ENCODE measurements at places on chromosomes 2 and 18. TPM values are rescaled to one million over a fixed set of nuclear protein-coding genes. Genes with fewer than 3 reads are reported as not detected.

DNA sequence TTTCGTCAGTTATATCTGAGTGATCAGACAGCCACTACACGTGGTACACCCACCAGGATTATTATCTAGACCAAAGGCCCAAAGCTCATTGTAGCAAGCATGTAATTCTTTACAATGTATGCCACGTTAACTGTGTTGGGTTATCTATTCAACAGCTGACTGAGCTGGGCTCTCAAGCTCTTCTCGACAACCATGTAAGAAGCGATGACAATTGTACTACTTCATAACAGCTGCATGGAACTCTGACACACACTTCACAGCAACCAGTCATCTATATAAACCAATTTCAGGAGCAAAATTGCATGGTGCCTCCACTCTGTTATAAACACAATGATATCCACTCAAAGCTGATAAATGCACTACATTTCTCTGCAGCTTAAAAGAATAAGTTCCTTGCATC lies 701.8 kb downstream of the NR4A2 start:
- no peak for DNase-seq

IL1RL2 gene
- not detected for total RNA-seq

SLC16A14 gene
- not detected for total RNA-seq

DNA sequence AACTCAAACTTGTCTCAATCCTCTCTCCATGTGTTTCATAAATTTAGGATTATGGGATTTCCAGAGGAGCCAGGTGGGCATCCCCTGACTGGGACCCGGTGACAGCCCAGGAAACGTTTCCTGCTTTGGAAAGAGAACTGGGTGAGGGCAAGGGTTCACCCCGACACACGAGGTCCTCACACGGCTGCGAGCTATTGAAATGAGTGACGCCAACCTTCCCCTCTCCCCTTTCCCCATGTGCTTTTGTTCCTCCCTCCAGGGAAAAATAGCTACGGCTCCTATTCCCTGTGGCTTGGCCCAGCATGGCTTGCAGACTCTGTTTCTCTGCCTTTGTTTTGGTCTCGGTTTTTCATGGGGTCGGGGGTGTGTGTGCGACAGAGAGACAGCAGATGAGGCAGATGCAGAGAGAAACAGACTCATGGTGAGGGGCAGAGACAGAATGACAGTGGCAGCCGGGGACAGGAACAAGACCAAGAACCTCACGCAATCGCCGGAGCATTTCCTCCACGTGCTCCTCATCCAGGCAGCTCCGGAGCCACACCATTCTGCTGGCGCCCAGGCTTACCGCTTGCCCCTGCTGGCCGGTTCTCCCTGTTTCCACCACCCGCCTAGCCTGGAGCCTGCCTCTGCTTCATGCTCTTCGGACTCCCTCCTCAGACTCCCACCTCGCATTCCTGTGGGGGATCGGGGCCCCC lies 238.5 kb downstream of the DYSF start:
- DNase-seq = no peak

UBXN4 gene
- total RNA-seq = 114 TPM

DNA sequence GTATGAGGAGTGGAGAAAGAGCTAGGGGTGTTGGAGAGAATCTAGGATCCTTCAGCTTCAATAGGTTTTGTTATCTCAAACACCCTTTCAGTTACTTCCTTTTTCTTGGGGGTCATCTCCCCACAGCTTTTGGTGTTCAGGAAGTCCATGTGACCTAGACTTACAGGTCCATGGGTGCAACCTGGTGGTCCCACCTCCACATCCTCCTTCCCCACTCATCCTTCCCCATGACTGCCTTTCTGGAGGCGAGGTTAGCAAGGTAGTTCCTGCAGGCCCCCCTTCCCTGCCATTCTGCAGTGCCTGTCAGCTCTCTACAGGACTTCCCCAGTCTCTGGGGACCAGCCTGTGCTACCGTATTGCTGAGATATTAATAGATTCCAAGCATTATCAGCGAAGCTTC lies 107.6 kb downstream of the TMEM17 start:
- no peak for DNase-seq

GRCh38 chr2:66748939-66749338 lies 314.0 kb downstream of the MEIS1 start:
- DNase-seq = no peak

DNA sequence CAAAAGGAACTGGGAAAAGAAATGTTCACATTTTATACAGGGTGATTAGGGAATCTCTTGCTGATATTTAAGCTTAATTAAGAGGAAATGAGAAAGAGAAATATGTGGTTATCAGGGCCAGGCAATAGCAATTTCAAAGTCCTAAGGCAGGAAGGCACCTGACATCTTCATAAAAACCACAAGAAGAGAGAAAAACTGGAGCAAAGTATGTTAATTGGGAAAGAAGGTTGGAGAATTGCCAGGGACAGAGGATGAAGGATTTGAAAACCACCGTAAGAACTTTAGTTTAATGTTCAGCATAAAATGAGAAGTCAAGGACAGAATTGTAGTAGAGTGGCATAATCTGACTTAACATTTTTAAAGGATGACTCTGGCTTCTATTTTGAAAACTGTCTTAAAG lies 691.8 kb upstream of the NRXN1 start:
- DNase-seq = peak; percentile 13

IL36G gene
- total RNA-seq = not detected

DNA sequence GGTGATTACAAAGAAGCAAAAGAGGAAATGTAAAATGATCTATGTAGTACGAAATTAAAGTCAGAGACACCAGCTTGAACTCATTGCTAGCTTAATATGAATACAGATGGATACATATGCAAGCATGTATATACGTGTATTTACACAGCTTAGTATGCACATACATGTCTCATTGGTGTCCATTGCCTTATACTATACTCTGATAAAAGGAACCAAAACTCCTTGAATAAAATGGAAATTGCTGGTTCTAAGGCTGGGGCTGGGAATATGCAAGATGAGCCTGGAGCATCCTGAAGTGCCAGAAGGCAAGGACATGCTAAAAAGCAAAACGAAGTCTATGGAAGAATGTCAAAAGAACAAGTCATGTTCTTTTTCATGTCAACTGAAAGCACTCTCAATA lies 1424.4 kb upstream of the SLC39A10 start:
- no peak for DNase-seq

DNA sequence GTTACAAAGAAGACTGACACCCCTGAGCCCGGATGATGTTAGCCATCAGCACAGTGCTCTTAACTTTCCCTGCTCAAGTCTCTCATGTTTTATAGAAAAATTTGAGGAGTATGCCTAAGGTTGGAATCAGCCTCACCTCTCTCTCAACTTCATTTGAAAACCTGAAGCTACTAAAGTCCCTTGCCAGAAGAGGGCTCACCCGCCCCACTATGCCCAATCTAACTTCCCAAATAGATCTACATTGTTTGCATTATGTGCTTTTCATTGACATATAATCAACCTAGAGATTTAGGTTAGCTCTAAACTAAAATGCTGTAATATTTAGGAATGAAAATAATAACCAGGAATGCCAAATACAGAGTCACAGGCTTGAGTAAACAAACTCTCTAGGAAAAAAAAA lies 305.4 kb downstream of the NCKAP5 start:
- DNase-seq = peak; percentile 11

GRCh38 chr2:136408795-136409194 lies 290.8 kb upstream of the CXCR4 start:
- no peak for DNase-seq

DNA sequence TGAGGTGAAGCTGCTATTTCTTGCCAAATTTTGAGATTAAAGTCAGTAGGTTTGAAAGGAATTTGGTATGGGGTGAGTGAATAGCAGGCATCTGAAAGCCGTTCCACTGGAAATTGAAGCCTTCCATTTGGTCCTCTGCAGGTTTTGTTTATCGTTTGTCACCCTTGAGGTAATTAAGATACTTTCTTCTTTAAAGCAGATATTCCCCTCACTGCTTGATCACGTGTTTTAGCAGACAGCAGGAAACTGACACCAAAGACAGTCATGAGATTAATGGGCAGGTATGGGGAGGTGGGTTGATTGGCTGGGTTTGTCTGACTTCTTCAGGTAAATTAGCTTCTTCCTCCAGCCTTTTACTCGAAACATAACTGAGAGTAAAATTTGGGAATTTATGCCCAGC lies 10.7 kb downstream of the LPIN1 start:
- no peak for DNase-seq

DNA sequence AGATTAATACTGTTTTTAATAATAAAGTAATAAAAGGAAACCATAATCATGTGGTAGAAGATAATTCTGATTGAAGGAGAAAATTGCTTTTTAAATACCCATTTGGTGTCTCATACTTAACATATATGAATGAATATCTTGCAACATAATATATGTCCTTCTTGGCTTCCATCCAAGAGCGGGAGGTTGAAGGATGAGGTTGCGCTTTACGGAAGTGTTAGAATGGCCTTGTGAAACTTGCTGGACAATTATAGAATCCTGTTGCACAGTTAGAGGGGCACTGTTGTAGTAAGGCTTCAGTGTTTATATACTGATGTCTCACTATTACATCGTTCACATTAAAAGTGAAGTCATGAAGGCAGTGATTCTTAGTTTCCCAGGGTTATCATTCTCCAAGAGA lies 9.4 kb downstream of the INSIG2 start:
- DNase-seq = no peak

DNA sequence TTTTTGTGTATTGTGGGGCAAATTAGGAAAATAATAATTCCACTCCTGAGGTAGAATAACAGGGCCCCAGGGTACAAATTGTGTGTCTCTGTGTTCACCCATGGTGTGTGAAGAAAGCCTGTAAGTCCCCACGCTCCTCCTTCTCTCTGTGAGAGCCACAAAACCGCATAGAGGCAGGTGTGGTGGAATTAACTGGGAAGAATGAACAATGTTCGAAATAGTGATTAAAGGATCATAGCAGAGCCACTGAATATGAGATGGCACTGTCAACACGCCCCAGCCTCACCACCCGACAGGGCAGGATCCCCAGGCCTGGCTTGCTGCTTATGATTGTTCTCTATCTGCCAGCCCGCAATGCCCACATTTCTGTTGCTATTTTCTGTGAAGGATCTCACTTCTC lies 14.1 kb downstream of the IL1RN start:
- no peak for DNase-seq

CDH2 gene
- total RNA-seq = 285 TPM

DNA sequence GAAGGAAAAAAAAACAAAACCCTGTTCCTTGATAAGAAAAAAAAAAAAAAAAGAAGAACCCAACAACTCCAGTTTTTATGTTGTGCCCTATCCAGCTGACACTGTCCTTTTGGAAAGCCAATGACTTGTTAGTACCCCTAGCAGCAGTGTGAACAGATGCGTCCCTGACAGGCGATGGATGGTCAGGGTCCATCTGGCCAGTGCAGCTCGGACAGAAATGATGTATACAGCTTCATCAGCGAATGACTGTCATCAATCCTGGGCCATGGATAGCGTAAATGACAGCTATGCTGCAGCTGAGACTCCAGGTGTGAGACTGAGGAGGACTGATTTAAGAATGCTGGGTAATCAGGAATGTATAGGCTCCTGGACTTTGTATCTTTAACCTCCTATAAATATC lies 318.8 kb upstream of the FIGN start:
- no peak for DNase-seq

DNA sequence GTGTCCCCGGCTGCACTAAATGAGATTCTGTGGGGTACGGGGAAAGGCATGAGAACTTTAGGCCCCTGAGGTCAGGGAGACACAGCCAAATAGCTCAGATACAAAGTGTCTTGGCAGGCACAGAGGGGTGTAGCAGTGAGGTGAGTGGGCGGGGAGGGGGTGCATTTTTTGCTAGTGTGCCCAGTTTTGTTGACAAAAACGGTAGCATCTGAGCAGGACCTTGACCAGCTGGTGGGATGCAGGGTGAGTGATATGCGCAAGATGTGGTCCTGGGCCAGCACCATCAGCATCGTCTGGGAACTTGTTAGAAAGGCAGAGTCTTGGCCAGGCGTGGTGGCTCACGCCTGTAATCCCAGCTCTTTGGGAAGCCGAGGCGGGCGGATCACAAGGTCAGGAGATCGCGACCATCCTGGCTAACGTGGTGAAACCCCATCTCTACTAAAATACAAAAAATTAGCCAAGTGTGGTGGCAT lies 127.3 kb upstream of the LGALSL start:
- DNase-seq = no peak

DNA sequence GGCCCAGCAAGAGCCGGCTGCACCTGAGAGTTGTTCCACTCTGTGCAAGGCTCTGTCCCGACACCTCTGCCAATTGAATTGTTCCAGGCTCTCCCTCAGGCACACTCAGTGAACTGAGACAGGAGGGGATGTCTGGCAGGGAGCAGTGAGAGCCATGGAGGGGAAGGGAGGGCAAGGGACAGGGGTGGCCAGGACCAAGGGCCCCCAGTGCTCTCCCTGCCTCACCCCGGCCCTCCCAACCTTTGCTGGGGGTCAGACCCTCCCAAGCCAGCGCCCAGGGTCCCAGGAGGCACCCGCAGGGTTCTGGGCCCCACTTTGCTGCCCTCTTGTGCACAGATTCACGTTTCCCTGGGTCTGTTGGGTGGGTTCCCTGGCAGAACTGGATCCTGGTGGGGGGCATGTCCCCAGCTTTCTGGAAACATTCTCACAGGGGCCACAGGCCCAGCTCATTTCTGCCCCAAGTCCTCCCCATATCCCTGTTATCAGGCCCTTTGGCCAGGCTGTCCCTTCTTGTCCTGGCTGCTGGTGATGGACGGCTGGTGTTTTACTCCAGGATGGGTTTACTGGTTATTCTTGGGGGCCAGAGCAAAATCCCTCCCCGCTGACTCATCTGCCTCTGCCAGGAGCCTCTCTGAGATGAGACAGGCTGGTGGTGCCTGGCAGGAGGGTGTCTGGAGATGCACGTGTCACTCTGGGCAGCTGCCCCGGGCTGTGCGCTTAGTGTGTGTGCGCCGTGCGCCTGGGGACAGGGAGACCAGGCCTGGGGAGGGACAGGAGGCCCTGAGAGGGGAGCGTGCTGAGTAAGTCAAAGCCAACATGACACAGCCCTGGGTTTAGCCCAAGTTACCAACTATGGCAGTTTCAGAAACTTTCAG lies 136.5 kb upstream of the CTDP1 start:
- no peak for DNase-seq

DSG1 gene
- not detected for total RNA-seq

PCARE gene
- not detected for total RNA-seq

DNA sequence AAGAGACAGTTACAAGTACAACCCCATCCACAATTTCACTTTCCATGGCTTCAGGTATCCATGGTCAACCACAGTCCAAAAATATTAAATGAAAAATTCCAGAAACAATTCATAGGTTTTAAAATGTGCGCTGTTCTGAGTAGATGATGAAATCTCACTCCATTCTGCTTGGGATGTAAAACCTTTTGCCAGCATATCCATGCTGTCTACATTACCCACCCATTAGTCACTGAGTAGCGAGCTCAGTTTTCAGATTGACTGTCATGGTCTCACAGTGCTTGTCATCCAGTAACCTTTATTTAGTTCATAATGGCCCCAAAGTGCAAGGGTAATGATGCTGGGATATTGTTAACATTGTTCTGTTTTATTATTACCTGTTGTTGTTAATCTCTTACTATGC lies 40.5 kb downstream of the SMAD4 start:
- peak; percentile 63 for DNase-seq
